ENCODE measurements at places on chromosomes 1 and 21.

DNA sequence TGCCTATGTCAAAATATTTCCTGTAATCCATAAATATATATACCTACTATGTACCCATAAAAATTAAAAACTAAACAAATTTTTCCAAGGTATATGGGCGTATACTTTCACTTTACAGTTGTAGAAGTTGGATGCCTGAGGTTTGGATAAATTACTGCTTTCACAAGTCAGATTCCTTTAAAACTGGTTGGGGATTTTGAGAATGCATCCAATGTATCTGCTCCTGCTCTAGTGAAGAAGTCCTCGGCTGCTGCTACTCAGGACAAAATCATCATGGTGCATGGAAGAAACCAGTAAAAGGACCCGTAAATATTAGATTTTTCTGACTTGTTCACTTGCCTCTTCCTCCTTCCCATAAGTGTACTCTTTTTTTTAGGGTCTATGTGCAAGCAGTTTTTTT, 841.1 kb downstream of the USP25 start:
- no peak for DNase-seq

DNA sequence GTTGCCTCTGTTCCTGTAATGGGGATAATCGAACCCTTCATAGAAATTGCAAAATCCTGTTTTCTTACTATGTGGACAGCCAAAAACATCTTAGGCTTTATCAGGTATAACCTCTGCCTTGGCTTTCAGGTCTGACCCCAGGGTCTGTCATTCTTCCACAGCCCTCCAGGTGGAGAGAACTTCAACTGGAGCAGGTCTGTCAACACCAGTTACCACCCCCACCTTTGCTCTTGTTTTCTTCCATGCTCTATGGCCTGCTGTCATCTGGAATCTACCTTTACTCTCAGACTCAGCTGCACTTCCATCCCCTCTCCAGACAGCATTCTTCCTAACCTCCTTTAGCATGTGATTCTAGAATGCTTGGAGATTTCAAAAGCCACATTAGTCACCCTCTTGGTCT, 10.4 kb upstream of the GJA9 start:
- DNase-seq, result no peak

GRCh38 chr1:31765041-31765467, 914 bp upstream of the ADGRB2 start:
- DNase-seq, result no peak

DNA sequence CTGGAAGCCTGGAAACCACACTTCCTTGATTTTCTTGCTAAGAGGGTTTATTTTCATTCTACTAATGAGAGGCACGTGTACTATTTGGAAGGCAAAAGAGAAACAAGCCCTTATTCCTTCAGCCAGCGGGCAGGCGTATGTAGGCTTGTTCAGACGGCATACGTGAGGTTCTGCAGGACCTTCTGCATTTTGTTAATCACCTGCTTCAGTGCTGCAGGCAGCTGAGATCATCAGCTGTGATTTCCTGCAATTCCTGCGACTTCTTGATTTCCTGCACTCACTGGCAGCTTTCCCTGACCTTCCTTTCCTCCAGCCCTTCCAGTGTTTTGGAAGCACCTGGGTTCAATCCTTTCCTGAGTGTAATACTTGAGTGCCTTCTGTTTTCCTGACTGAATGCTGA, 43.4 kb downstream of the TSNAX start:
- DNase-seq, result no peak

DNA sequence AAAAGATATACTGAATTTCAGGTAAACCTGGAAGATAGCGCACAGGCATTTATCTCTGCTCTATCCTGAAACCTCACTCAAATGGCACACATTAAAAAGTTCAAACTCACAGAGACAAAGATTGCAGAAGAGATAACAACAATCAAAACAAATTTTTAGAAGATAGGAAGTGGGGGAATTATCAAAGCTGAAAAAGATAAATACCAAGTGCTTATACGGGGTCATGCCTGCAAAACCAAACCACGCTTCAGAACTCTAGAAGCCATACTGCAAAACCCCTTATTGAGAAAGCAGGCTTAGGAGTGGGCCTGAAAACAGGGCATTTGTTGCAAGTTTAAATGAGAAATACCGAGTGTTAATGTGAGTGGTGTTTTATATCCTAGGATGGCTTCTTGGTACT, 76.8 kb downstream of the BARHL2 start:
- no peak for DNase-seq
